T-cell (primary cell): ENCODE measurements at places on chromosomes 6 and 20. TPM values are rescaled to one million over a fixed set of nuclear protein-coding genes. Genes with fewer than 3 reads are reported as not detected.

Gene FOXQ1
- total RNA-seq: not detected

Gene ZNF165
- 0.82 TPM for total RNA-seq

Gene UBD
- not detected for total RNA-seq

Gene IL20RA
- not detected for total RNA-seq

Gene CNBD2
- total RNA-seq: 7.4 TPM

Gene SNX21
- total RNA-seq: 3.5 TPM

Gene TFAP2D
- not detected for total RNA-seq

Gene SPINT3
- total RNA-seq: not detected

Gene TREM2
- not detected for total RNA-seq

Gene TREML1
- total RNA-seq: not detected

Gene TFAP2B
- not detected for total RNA-seq

Gene CD109
- total RNA-seq: 1.0 TPM

Gene MYBL2
- total RNA-seq: 1.2 TPM

Gene OR2B6
- not detected for total RNA-seq

Gene MRAP2
- total RNA-seq: not detected

Gene SSTR4
- total RNA-seq: not detected

Gene ZSCAN31
- 0.79 TPM for total RNA-seq

Gene LY6G6D
- not detected for total RNA-seq

Gene WFDC5
- not detected for total RNA-seq

Gene CRISP2
- total RNA-seq: not detected

Gene SYNDIG1
- not detected for total RNA-seq

Gene TMC2
- total RNA-seq: not detected

Gene CD83
- total RNA-seq: 28.4 TPM

Gene CALHM4
- total RNA-seq: not detected
